ENCODE measurements at places on chromosomes 3 and 15.

DNA sequence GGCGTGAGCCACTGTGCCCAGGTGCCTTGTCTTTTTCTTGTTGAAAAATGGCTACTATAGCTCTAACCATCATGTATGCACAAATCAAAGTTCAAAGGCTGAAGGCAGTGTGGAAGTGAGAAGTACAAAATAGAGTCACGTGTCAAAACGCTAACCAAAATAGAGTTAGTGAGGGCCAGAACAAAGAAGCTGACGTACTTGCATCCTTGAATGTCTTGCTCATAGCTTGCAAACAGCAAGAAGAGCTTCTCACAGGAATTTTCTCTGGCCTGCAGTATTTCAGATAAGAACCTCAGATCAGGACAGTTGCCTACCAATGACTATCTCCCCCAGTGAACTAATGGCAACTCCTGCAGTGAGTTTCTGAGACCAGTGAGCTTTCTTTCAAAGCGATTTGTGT lies 713.5 kb downstream of the GRM7 start:
- DNase-seq, result no peak

- no peak for DNase-seq
These were observed 742 bp downstream of the PLA2G4F start for GRCh38 chr15:42155546-42156242.

DNA sequence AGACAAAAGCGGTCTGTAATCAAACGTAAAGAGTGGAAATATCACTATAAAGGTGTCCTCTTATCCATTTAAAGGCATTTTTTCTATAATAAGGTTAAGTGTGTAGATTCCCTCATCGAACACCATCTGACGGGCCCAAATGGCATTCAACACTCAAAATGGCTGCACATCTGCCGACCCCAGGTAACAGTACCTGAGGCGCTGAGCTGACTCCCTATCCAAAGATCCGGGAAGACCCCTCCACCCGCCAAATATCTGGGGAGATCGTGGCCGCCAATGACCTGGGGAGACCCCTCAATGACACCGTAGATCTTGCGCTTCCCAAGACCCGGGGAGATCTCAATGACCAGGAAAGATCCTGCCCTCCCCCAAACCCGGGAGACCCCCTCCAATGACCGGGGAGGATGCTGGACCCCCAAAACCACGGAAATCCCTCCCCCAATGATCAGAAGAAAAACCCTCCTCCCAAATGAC lies 476 bp downstream of the IP6K2 start:
- DNase-seq, result peak; percentile 6

DNA sequence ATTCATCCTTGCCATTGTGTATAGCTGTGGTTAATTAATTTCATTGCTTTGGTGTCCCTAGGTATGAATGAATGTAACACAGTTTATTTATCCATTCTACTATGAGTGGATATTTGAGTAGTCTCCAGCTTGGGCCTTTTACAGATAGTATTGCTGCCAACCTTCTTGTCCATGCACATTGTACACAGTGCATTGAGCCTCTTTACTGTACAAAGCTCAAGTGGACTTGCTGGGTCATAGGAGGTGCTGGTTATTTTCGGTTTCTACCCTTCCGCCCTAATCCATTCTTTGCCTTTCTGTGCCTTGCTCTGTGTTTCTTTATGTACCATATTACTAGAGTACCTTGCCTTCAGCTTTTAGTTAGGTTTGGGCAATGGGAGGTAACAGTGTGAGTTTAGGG lies 60.7 kb downstream of the DUT start:
- DNase-seq, result no peak

DNA sequence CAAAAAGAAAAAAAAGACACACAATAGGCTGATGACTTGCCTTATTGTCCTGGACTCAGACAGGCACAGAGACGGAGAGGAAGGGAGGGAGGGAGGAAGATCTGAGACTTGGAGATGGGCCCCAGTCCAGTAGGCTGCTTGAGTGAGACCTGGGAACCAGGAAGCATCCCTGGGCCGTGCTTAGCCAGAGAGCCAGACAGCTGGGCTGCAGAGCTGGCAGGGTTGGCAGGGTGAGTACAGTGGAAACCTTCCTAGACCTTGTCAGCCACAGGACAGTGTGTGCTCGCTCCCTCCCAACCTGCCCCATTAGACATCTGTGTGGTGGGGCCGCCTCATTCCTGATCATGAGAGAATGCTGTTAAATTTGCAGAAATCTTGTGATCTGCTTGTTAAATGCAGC lies 107.9 kb upstream of the ALDH1A3 start:
- no peak for DNase-seq

DNA sequence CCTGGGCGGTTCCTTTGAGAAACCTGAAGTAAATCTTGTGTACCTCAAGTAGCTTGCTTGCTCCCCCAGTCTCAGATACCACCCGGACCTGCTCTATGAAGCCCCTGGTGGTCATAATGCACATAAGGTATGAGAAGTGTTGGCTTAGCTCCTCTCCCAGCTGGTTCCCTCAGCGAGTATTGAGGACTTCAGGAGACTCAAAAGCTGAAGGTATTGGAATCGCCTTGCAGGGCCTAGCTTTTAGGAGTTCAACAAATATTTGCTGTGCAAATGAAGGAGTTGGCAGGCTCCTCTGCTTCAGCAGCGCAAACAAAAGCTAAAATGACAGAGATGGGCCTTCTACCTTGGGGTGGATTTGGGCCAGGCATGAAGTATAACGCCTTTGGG lies 1.7 kb downstream of the CMTM8 start:
- DNase-seq, result no peak

DNA sequence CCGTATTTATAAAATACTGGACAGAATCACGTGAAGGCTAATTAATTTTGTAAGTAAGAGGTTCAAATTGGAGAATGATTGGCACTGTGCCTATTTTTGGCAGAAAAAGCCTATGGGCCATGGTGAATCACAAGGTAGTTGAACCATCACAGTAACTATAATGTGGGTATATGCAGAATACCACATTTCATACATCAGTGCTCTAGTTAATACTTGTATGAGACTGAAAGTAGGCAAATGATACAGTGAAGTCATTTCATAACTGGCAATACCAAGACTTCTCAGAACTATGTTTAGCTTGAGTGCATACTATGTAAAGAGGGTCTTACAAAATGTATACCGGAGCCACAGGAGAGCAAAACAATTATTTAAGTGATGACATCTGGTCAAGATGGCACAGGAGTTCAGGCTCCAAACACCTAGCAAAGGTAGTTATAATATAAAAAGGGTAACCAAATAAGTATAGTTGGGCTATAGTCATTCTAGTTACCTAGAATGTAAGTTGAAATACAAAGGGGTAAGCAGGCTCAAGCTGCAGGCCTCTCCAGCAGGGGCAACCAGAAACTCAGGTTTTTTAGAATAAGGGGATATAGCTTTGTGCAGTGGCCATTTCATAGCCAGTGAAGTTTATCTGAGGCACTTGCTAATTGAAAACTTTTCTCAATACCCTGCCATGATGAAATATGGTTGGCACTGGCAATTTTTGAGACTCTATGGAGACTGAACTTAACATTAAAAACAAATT lies 19.1 kb downstream of the GPR160 start:
- no peak for DNase-seq

GRCh38 chr15:67085818-67086636 lies 20.6 kb downstream of the SMAD3 start:
- DNase-seq, result no peak

- no peak for DNase-seq
These were observed 26.5 kb downstream of the RFTN1 start for GRCh38 chr3:16486951-16487480.

DNA sequence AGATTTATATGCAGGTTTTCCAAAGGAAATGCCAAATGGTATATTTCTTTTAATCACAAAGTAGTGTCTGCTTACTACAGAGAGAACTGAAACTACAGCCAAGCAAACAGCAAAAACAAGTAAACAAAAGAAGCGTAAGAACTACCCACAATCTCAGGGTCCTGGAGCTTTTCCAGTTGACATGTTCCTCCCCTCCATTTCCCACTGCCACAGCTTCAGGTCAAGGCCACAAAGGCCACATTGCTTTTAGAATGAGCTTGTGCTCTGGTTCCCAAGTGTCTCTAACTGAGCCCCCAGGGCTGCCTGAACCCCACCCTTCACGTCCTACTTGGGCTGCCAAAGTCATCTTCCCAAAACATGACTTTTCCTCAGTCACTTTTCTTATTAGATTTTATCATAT lies 24.1 kb downstream of the CTDSPL start:
- DNase-seq, result no peak

- DNase-seq, result no peak
These were observed 171.8 kb downstream of the TMEM108 start for GRCh38 chr3:133209871-133210550.

- no peak for DNase-seq
These were observed 331.5 kb downstream of the ARPP21 start for GRCh38 chr3:35970793-35971192.

DNA sequence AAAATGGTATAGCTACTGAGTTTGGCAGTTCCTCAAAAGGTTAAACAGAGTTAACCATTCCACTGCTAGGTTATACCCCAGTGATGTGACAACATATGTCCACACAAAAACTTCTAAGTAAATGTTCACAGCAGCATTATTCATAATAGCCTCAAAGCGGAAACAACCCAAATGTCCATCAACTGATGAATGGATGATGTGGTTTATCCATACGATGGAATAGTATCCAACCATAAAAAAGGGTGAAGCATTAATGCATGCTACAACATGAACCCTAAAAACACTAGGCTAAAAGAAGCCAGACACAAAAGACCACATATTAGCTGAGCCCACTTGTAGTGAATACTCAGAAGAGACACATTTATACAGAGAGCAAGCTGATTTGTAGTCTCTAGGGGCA lies 9.0 kb downstream of the XXYLT1 start:
- DNase-seq, result no peak

DNA sequence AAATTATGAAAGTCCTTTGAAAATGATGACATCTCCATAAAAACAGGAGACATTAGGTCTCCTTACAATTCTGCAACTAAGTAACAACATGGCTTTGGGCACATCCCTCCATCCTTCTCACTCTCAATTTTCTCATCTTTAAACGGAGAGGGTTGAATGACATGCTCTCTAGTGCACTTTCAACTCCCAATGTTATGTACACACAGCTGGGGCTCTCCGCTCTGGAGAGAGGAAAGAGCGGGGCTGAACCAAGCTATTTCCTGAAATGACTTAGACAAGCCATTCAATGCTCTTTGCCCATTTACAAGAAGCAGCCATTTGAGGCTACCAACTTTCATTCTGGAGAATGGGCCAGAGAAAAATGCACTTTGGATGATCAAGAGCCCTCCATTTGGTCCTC lies 144.2 kb upstream of the BNIP2 start:
- no peak for DNase-seq

DNA sequence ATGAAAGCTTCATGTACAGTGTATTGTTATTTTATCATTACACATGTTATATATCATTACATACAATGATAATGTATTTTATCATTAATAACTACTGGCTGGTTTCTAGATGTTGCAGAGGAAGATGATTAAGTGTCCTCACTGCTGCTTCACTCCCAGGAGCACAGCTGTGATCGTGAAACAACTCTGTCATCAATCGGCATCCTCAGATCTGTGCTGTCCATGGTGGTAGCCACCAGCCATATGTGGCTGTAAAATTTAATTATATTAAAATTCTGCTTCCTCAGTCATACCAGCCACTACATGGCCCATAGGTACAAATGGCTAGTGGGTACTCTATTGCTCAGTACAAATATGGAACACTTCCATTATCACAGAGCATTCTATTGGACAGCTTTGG lies 379.4 kb upstream of the CFAP20DC start:
- DNase-seq, result no peak

GRCh38 chr15:63551400-63551799 lies 45.8 kb upstream of the FBXL22 start:
- DNase-seq, result no peak

DNA sequence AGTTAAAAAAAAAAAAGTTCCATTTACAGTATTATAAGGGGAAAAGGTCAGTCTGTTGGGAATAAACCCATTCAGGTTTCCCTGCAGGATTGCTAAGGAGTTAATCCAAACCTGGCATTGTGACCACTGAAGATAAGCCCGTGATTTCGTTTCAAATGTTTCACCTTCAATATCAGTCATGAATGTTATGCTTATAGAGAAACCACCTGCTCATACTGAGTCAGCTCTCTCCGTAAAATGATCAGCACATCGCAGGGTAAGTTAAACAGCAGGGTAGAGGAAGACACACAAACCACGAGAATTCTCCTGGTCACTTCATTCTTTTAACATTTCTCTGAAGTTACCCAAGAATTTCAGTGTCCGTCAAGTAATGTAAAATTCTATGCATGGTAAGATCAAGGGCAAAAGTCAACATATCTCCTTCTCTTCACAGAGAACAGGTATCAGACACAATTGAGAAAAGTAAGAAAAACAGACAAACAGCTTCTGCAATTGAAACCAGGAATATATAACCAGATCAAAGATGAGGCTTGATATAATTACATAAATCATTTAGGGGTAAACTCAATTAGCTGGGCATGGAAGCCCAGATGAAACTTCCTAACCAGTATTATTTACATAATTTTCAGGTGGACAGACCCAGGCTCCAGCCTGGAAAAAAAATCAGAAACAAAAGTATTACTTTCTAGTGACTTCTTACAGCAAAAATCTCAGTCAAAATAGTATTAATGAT lies 67.6 kb upstream of the ARHGEF3 start:
- DNase-seq, result no peak

DNA sequence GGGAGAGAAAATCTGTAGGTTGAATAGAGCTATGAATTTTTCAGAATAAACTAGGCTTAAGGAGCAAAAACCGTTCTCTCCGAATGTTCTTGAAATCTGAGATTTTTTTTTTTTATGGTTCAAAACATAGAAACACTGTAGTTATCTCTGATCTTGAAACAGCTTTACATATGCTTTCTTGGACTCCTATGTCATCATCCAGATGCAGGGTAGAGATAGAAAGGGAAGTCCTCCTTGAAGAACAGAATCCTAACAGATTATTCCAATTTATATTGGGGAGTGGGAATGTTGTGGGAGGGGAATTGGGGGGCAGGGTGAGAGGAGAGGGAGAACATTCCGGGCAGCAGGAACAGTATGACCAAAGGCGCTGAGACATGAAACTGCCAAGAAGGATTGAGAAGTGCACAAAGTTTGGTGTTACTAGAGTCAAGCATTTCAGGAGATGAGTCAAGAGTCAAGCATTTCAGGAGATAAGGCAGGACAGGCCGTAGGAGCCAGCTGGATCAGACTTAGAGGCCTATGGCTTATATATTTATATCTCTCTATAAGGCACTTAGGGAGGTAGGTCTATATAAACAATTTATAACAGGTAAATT lies 21.9 kb upstream of the ST3GAL6 start:
- DNase-seq, result no peak

- DNase-seq, result no peak
These were observed 368.9 kb upstream of the PLSCR5 start for GRCh38 chr3:146974001-146974400.

GRCh38 chr15:78396186-78396814 lies 41.7 kb upstream of the IREB2 start:
- no peak for DNase-seq

GRCh38 chr3:138594935-138595610 lies 1.0 kb upstream of the CEP70 start:
- DNase-seq, result no peak

DNA sequence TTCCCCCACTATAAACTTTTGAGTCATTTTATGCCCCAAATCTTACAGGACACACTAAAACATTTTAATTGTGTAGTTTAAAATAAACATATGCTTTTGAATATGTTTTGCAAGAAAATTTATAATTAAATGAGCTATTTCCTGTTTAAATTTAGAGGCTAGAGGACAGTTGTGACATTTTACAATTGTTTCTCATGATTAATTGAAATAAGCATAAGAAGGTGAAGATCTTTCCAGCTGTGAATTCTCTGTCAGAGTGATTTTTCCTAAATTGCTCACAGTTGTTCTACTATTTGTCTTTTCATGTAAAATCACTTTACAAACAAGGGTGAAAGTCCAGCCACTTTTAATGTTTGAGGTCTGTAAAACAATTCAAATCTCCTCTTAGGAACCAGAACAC lies 892.3 kb downstream of the CADM2 start:
- no peak for DNase-seq

All from activated CD4-positive, alpha-beta T cell treated with anti-CD3 and anti-CD28 coated beads, Interleukin-2, amount 50 U/mL, for 24 hours (primary cell).